Myocyte (in vitro differentiated cells): ENCODE measurements at places on chromosomes 1 and 21. TPM values are rescaled to one million over a fixed set of nuclear protein-coding genes. Genes with fewer than 3 reads are reported as not detected.

The AK2 gene
- 127 and 166 TPM in 2 replicates for total RNA-seq

The SERINC2 gene
- 210 and 313 TPM in 2 replicates for total RNA-seq

The AUNIP gene
- 0.70 and 2.3 TPM in 2 replicates for total RNA-seq

The FCRL3 gene
- total RNA-seq, result not detected in 2 replicates

The TEDDM1 gene
- total RNA-seq, result not detected in 2 replicates

The TAS1R1 gene
- 7.5 and 8.0 TPM in 2 replicates for total RNA-seq

The TLR5 gene
- total RNA-seq, result 0.75 and 2.3 TPM in 2 replicates
